ENCODE measurements at places on chromosomes 6 and 20. TPM values are rescaled to one million over a fixed set of nuclear protein-coding genes. Genes with fewer than 3 reads are reported as not detected.

Gene ANGPT4
- not detected for total RNA-seq

Gene RSPO3
- total RNA-seq: not detected

Gene FUT9
- total RNA-seq: not detected

Gene PRR18
- total RNA-seq: 0.76 TPM

Gene HACE1
- total RNA-seq: 17.4 TPM

Gene C6orf52
- total RNA-seq: 2.2 TPM

GRCh38 chr20:3900187-3900604 is 11.0 kb downstream of the PANK2 start:
- DNase-seq: no peak

DNA sequence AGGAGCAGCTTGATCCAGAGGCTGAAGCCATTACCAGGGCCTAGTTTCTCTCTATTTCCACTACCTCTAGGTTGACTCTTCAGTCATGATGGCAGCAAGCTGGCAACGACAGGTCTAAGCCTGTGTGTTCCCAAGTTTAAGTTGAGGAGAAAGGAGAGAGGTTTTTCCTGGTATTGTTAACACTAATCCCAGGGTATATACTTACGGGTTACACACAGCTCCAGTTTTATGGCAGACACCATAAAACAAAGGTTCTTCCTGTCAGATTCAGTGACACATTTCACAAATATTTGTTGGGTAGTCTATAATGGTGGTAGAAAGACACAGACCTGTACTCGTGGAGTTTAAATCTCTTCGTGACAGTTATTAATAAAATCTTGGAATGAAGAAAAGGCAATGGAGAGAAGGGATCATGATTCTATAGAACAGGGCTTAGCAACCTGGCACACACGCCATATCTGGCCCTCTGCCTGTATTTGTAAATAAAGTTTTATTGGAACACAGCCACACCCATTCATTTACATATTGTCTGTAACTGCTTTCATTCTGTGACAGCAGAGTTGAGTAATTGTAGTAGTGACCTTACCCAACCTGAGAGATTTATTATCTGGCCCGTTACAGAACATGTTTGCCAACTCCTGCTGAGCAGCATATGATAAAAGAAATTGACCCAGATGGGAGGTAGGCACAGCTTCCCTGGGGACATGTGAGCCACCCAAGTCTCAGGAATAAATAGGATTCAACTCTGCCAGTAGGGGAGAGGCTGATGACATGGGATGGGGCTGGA is 323.3 kb downstream of the CDH4 start:
- no peak for DNase-seq

DNA sequence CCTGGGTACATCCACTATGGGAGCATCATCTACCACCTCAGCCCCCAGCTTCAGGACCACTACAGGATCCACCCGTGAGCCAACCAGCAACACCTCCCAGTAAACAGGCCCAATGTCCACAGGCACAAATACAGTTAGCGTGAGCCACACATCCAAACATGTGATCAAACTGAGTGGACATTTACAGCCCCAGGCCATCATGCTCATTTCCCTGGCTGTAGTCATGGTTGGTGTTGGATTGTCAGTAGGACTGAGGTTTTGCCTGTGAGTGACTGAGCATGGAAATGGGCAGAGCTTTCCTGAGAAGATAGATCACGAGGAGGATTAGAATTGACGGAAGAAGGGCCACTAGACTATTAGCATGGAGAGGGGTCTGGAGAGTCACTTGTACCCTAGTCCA is 10.7 kb upstream of the MUC21 start:
- DNase-seq: no peak

DNA sequence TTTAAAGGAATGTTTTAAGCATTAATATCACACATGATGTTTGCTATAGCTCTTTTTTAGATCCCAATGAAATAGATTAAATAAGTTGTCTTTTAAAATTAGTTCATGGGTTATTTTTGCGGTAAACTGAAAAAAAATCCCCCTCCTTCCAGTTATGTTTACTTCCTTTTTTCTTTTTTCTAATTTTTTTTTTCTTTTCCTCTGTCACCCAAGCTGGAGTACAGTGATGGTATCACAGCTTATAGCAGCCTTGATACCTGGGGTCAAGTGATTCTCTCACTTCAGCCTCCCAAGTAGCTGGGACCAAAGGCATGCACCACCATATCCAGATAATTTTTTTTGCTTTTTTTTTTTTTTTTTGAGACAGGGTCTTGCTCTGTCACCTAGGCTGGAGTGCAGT is 17.8 kb upstream of the SCAF8 start:
- DNase-seq: no peak

- DNase-seq: no peak
Measured at GRCh38 chr6:51430589-51430988, 611.9 kb downstream of the TFAP2B start.

GRCh38 chr6:149129371-149130077 is 188.0 kb upstream of the TAB2 start:
- DNase-seq: no peak

- DNase-seq: no peak
Measured at GRCh38 chr20:13455713-13456112, 183.0 kb downstream of the TASP1 start.

GRCh38 chr20:6164421-6165341 is 41.9 kb upstream of the FERMT1 start:
- no peak for DNase-seq

GRCh38 chr6:94501516-94501915 is 1075.8 kb upstream of the MANEA start:
- no peak for DNase-seq

DNA sequence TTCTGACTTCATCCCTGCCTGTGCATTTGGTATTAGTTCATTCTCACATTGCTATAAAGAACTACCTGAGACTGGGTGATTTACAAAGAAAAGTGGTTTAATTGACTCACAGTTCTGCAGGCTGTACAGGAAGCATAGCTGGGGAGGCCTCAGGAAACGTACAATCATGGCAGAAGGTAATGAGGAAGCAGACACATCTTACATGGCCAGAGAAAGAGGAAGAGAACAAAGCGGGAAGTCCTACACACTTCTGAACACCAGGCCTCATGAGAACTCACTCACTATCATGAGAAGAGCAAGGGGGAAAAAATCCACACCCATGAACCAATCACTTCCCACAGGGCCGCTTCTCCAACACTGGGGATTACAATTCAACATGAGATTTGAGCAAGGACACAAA is 303.9 kb downstream of the CBLN4 start:
- no peak for DNase-seq

GRCh38 chr6:16770701-16771569 is 9.7 kb upstream of the ATXN1 start:
- peak; percentile 84 for DNase-seq

DNA sequence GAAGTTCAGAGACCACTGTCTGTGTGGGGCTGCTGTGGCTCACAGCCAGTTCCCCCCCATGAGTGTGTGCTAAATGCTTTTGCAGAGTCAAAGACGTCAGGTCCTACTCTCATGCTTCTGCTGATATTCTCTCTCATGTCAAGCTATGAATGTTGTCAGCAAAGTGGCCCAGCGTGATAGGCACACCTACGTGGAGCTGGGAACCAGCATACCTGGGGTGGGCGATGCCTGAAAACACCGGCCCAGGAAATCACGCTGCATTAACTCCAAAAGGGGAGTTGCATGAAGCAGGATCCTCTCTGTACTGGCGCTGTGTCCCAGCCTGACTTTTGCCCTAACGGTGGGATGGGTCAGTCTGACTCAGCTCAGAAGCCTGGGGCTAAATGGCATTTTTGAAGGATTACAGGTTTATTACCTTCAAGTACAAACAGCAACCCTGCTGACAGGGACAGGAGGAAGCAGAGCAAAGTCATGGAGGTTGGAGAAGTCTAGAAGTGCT is 9.0 kb upstream of the MRPS10 start:
- peak; percentile 49 for DNase-seq

DNA sequence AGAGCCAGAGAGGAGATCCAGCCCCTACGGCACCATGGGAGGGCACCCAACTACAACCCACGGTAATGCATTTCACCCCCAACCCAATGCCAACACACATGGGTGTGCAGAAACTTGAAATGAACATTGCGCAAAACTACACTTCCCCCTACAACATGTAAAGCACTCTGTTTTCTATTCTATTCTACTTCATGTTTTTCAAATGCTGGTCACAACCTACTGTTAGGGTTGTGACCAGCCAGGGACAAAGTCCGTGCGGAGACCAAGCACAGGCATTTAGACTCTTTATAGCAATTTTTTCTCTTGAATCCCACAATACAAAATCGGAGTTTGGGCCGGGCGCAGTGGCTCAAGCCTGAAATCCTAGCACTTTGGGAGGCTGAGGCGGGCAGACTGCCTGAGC is 90.6 kb downstream of the MRPL14 start:
- no peak for DNase-seq

- no peak for DNase-seq
Measured at GRCh38 chr6:40325791-40326190, 261.4 kb downstream of the LRFN2 start.

DNA sequence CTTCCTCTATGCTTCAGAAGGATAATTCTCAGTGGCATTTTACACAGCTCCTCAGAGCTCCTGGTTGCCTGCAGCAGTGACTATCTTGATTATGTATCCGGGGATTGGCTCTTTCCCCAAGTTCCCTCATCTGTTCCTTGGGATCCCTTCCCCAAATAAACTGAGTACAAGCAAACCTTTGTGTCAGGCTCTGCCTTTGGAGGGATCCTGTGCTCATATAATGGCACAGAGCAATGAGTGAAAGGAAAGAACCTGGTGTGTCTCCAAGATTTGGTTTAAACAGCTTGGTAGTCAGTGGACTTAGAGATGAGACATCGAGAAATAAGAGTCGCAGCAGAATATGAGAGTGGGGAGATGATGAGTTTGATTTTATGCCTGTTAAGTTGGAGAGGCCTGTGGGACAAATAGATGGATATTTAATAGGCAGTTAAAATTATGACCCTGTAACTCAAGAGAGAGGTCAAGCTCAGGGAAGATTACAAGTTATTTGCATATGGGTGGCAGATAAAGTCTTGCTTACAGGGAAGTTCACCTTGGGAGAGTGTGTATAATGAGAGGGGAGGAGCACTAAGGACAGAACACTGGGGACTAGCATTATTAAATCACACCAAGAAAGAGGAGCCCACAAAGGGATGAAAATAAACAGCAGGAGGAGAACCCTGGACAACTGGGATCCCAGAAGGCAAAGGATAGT is 44.1 kb upstream of the GCLC start:
- no peak for DNase-seq

GRCh38 chr6:150177952-150178520 is 35.2 kb downstream of the PPP1R14C start:
- no peak for DNase-seq

- DNase-seq: no peak
Measured at GRCh38 chr20:59324521-59325141, 24.2 kb downstream of the EDN3 start.

GRCh38 chr20:10447028-10447427 is 11.9 kb downstream of the SLX4IP start:
- DNase-seq: peak; percentile 45

DNA sequence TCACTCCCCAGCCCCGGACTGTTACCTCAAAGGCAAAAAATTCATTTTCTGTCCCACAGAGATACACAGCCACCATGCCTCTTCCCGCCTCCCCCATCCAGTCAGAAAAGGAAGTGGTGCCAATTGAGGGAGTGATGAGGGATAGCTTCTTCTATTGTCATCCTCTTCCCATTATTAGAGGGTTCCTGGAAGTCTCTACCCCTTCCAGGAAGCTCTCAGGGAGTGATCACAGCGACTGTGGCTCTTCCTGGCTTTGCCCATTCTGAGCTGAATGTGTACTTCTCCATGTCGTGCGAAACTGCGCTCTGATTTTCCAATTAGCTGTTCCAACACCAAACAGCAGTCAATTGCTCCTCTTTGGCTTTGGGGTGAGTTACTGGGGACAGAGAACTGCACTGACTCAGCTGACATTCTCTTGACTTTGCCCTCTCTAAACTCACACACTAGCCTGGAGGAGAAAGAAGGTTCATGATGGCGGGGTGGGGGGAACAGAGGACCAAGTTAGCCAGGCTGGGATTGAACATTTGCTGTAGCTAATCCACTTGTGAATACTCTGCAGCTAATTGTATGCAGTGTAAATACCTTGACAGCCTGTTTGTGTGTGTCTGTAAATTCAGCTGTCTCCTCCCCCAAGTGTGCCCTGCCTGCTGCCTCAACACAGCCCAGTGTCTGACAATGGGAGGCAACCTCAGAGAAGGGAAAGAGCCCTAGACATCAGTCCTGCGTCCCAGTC is 2.4 kb upstream of the MDGA1 start:
- no peak for DNase-seq

DNA sequence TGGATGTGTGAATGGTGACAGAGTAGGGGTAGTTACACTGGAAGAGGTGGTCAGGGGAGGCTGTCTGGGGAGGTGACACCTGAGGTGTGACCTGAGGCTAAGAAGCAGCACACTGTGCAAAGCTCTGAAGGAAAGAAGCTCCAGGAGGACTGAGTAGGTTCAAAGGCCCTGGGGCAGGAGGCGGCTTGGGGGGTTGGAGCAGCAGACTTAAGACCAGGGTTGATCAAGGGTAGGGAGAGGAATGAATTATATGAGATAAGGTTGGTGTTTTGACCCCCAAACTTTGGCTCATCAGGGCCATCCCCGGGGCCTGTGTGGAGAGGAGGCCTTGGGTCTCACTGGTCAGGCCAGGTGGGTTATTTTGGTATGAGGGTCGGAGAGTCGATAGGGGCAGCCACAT is 166.1 kb downstream of the GRM4 start:
- DNase-seq: no peak

- no peak for DNase-seq
Measured at GRCh38 chr6:136539967-136540652, 10.1 kb downstream of the MAP7 start.
